ENCODE measurements at places on chromosomes 7 and 10. TPM values are rescaled to one million over a fixed set of nuclear protein-coding genes. Genes with fewer than 3 reads are reported as not detected.

CADPS2 gene
- total RNA-seq = 8.6 TPM

- peak; percentile 66 for DNase-seq
Measured at GRCh38 chr10:131874991-131875451, 25.8 kb upstream of the PPP2R2D start.

GRCh38 chr10:96413151-96413787 is 54.5 kb upstream of the OPALIN start:
- DNase-seq = no peak

OR6B1 gene
- not detected for total RNA-seq

- DNase-seq = no peak
Measured at GRCh38 chr10:76015245-76015644, 583.8 kb downstream of the LRMDA start.

GRCh38 chr7:36972140-36972518 is 247.8 kb upstream of the AOAH start:
- no peak for DNase-seq

C10orf95 gene
- not detected for total RNA-seq

DNA sequence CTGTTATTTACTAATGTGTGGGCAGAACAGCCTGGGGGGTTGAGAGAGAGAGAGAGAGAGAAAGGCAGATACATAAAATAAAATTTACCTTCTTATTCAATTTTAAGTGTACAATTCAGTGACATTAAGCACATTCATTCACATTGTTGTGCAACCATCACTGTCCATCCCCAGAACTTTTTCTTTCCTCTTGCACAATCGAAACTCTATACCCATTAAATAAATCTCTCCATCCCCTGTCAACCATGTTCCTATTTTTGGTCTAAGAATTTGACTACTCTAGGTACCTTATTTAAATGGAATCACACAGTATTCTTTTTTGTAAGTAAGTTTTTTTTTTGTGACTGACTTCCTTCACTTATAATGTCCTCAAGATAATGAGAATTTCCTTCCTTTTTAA is 181.6 kb downstream of the SND1 start:
- no peak for DNase-seq

DNA sequence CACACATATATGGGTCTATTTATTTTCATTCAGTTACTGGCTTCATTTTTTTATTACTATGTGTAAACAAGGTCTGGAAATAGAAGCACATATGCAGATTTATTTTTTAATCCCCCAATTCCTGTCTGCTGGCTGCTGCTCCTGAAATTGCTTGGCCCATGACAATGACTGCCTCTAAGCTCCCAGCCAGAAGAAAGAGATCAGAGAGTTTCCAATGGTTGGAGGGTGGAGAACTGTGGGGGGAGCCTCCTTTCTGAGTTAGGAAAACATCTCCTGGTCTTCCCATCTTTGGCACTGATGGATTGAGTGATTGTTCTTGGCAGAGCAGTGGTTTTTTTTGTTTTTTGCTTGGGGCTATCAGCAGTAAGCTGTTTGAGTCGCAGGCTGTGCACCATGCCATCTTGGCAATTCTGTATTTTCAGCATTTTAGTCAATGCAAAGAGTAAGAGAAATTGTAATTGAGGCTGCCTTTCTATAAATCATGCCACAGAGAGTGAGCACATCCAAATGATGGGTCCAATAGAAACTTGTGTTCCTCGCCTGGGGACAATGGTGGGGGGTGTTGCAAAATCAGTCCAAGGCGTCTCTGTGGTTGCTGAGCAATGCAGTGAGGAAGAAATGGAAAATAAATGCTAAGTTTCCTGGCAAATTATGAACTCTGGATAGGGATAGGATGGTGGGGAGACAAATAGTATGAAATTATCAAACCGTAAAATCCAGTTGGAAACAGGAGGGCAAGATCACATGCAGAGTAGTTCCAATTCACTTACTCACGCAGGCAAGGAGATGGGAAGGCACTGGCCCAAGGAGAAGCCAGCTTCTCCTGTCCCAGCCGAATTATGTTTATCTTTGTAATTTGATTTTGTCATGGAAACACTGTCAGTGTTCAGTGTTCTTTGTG is 382.4 kb downstream of the SORCS3 start:
- peak; percentile 94 for DNase-seq

- no peak for DNase-seq
Measured at GRCh38 chr10:52071814-52072213, 242.3 kb upstream of the DKK1 start.

SFRP4 gene
- 19.4 TPM for total RNA-seq

GRCh38 chr7:151063212-151063561 is 3.8 kb downstream of the SLC4A2 start:
- DNase-seq = no peak

- DNase-seq = no peak
Measured at GRCh38 chr7:159127691-159128642, 16.7 kb downstream of the VIPR2 start.

GNB2 gene
- total RNA-seq = 179 TPM

SLC13A1 gene
- total RNA-seq = not detected

- no peak for DNase-seq
Measured at GRCh38 chr10:75013007-75013406, 98.4 kb upstream of the SAMD8 start.

GRCh38 chr10:51422311-51423120 is 276.9 kb downstream of the CSTF2T start:
- DNase-seq = peak; percentile 19

- no peak for DNase-seq
Measured at GRCh38 chr7:123285076-123285700, 85.4 kb upstream of the SLC13A1 start.

NANOS1 gene
- total RNA-seq = 22.5 TPM

GRCh38 chr7:154484943-154485342 is 432.7 kb downstream of the DPP6 start:
- no peak for DNase-seq

DNA sequence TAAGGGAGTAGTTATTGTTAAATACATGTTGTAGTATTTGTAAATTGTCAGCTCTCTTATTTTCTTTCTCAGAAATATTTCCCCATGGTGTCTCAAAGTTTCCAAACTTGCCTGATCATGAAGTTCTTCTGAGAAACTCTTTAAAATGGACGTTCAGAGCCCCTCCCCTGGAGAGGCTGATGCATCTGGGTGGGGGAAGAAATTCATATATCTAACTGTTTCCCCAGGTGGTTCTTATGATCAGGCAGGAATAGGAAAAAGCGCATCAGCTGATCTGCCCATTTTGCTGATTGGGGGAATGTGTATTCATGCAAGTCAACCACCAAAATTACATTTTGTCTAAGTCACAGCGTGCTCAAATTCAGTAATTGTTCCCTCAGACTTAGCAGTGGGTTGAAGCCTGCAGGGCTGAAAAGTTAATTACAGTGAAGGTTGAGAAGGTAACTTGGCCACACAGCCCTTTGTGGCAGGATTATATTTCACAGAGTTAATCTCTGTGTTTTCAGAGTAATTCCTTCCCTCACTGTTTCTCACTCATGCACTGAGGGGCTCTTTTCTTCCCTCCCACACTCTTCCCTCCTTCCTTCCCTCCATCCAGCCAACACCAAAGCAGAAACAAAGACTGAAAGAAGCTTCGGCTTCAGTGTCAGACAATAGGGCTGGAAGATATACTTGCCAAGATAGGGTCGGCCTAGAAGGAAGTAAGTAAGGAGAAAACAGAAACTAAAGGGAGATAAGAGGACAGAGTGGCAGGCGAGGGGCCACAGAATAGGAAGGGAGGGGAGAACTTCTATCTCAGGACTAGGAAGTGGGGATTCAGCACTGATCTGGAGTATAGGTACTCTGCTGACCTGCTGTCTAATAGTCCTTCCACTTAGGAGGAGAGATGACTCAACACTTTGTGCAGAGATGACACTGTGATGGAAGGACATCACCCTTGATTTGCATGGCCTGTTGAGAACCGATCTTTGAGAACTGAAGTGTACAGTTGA is 50.5 kb upstream of the STARD3NL start:
- DNase-seq = no peak

NKX2-3 gene
- 2.5 TPM for total RNA-seq

GRCh38 chr7:71625545-71625944 is 493.6 kb downstream of the GALNT17 start:
- DNase-seq = no peak

LIPN gene
- not detected for total RNA-seq
